Liver (tissue), 10 donors: ENCODE measurements at places on chromosomes 1 and 21.
A peak's percentile ranks its signal among the peaks of the same experiment; 100 is the strongest.

DNA sequence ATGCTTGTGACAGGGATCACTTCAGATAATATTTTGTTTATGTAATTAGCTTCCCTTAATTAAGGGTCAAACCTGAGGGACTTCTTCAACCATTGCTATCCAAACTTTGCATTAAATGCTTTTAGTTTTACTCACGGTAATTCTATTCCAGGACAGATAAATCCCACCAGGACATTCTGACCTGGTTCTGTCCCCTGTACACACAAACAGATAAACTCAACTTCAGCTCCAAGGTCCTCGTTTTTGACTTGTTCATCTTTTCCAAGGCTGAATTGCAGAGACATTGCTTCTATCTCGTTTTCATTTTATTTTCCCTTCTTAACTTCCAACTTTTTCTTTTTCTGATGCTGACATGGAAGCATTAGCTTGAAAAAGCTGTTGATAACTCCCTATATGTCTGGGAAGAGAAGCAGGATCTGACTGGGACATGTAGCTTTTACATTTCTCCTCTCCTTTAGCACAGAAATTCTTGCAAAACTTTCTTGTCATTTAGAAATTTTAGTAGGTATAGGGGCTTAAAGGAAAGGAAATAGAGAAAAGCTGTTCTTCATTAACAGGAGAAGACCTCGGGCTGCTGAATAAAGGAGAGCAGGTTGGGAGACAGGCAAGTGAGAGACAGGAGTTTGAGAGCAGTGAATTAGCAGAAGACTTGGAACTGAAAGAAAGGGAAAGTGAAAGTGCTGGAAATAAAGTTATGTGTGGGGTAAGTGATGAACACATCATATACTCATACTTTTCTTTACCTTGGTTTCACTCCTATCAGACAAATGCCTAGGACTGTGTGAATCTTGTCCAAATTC, 231.7 kb upstream of the B3GALT2 start:
- peak overlapping the region; percentile 82 for H3K4me3 ChIP-seq
- H3K27me3 ChIP-seq: no peaks in the 10 kb centered on the region
- no peaks in the 10 kb centered on the region for H3K4me1 ChIP-seq
- peak overlapping the region; percentile 53 for H3K27ac ChIP-seq

DNA sequence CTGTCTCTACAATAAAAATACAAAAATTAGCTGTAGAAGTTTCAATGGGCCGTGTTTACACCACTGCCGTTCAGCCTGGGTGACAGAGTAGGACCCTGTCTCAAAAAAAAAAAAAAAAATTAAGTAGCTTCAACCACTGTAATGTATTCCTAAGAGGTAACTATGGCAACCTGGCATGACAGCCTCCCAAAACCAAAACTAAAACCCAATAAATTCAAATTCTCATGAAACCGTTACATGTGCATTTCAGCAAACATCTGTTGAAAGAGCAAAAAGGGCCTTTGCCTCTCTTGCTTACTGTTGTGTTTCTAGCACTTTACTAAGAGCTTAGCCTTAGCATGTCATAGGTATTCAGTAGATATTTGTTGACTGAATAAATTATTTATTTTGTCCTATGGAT, 33.5 kb downstream of the ODR4 start:
- no peaks in the 10 kb centered on the region for H3K4me1 ChIP-seq
- H3K4me3 ChIP-seq: no peak overlapping the region
- H3K27ac ChIP-seq: no peak overlapping the region

- peaks cover 33% of the 10 kb centered on the region for H3K36me3 ChIP-seq
- H3K4me3 ChIP-seq: no peak overlapping the region
- no peak overlapping the region for H3K27ac ChIP-seq
- peaks cover 16% of the 10 kb centered on the region for H3K4me1 ChIP-seq
- H3K27me3 ChIP-seq: no peaks in the 10 kb centered on the region
Measured at GRCh38 chr1:109239409-109240068, 9.8 kb upstream of the CELSR2 start.

DNA sequence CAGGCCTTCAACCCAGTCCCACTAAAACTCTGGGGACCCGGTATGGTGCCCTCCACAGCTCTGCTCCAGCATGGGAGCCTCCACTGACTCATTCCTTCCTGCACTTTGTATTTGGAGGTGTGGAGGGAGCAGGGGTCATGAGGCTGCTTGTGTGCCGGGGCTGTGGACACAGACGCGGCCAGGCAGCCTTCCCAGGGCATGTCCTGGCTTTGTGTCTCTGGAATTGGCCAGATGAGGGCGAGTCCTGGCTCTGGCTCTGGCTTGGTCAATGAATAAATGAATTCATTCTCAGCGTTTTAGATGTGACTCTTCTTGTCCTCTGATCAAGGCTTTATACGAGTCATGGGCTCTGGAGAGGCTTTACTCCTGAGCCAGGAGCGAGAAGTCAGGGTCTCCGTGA, 19.1 kb downstream of the AJAP1 start:
- no peaks in the 10 kb centered on the region for H3K4me1 ChIP-seq
- no peak overlapping the region for H3K4me3 ChIP-seq
- H3K36me3 ChIP-seq: no peaks in the 10 kb centered on the region
- DNase-seq: no peak
- no peak overlapping the region for H3K27ac ChIP-seq

GRCh38 chr21:42456457-42456856, 39.6 kb downstream of the RSPH1 start:
- H3K27ac ChIP-seq: no peak overlapping the region
- H3K4me3 ChIP-seq: no peak overlapping the region
- no peak for DNase-seq
- H3K36me3 ChIP-seq: no peaks in the 10 kb centered on the region
- H3K27me3 ChIP-seq: no peaks in the 10 kb centered on the region
- no peaks in the 10 kb centered on the region for H3K4me1 ChIP-seq

DNA sequence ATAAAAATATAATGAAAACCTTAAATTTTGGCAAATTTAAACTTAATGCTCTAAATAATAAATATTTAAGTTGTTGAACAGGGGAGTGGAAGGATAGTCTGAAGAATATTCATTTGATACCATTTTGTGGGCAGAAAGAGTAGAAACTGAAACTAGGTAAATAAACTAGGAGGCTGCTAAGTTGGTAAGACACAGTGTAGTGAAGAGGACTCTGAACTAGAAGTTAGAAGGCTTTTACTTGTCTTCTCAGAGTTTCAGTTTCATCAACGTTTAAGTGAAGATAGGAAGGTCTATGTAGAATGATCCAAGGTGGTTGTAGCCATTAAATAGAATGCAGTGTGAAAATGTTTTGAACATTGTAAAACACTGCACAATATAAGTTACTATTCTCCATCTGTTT, 516.9 kb downstream of the AMY1C start:
- H3K4me1 ChIP-seq: no peaks in the 10 kb centered on the region
- no peak overlapping the region for H3K4me3 ChIP-seq
- no peaks in the 10 kb centered on the region for H3K36me3 ChIP-seq
- no peaks in the 10 kb centered on the region for H3K27me3 ChIP-seq
- no peak overlapping the region for H3K27ac ChIP-seq

DNA sequence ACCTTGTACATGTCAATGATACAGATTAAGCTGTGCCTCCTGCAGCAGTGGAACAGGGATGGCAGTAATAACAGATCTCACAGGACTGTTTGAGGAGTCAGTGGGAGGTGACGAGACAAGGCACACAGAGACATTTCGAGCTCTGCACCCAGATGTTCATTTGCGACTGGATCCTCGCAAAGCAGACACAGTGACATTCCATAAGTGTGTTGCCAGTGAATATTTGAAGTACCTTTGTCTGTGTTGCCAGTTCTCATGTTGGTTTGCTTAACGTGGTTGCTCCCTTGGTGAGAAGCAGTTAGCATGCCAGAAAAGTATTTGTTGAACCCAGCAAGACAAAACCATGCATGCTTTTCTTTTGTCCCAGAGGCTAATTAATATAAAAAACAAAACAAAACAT, 67.0 kb downstream of the NID1 start:
- H3K27me3 ChIP-seq: no peaks in the 10 kb centered on the region
- no peak overlapping the region for H3K4me3 ChIP-seq
- peaks cover 30% of the 10 kb centered on the region for H3K36me3 ChIP-seq
- H3K4me1 ChIP-seq: no peaks in the 10 kb centered on the region
- no peak for DNase-seq
- H3K27ac ChIP-seq: no peak overlapping the region

GRCh38 chr1:113451710-113452109, 61.4 kb downstream of the MAGI3 start:
- no peak overlapping the region for H3K4me3 ChIP-seq
- H3K4me1 ChIP-seq: peaks cover 4% of the 10 kb centered on the region
- no peak overlapping the region for H3K27ac ChIP-seq
- no peak for DNase-seq
- no peaks in the 10 kb centered on the region for H3K36me3 ChIP-seq

DNA sequence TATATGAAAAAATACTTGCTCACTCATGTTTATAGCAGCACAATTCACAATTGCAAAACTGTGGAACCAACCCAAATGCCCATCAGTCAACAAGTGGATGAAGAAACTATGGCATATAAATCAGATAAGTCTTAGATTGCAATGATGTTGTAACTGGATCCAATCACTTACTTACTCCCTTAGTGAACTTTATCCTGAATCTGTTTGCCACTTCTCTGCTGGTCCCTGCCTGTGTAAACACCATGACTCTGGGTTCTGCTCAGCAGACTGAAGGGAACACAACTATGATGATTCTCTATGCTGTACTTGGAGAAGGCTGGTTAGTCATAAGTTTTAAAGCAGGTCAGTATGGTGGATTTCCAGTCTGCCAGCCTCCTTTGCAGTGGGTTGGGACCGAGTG, 391.2 kb downstream of the RWDD3 start:
- H3K36me3 ChIP-seq: no peaks in the 10 kb centered on the region
- H3K27me3 ChIP-seq: no peaks in the 10 kb centered on the region
- no peaks in the 10 kb centered on the region for H3K4me1 ChIP-seq
- H3K4me3 ChIP-seq: no peak overlapping the region

DNA sequence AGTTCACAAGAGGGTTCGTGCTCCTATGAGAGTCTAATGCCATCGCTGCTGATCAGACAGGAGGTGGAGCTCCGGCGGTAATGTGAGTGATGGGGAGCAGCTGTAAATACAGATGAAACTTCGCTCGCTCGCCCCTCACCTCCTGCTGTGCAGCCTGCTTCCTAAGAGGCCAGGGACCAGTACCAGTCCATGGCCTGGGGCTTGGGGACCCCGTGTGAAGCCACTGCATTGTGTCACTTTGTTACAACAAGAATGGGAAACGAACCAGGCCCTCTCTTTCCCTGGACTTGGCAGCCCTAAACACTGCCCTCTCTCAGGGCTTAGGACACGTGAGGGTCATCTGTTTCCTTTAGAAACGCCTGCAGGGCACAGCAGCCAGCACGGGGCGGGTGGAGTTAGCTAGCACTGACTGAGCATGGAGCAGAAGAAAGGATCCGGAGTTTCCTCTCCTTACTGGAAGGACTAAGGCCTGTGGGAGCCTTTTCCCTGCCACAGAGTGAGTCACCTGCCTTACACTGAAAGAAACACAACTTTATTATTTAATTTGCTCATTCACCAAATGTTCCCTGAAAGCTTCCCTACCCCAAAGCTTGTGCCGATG, 185.2 kb upstream of the TMEM51 start:
- no peaks in the 10 kb centered on the region for H3K27me3 ChIP-seq
- peak overlapping the region; percentile 0 for H3K27ac ChIP-seq

GRCh38 chr1:15314328-15315281, 67.6 kb downstream of the FHAD1 start:
- DNase-seq: no peak
- no peaks in the 10 kb centered on the region for H3K27me3 ChIP-seq
- no peak overlapping the region for H3K4me3 ChIP-seq

- H3K36me3 ChIP-seq: peaks cover 8% of the 10 kb centered on the region
- no peak overlapping the region for H3K27ac ChIP-seq
- no peaks in the 10 kb centered on the region for H3K27me3 ChIP-seq
- no peak overlapping the region for H3K4me3 ChIP-seq
Measured at GRCh38 chr21:15820852-15821379, 91.1 kb downstream of the USP25 start.
